ENCODE measurements at places on chromosomes 12 and 14. TPM values are rescaled to one million over a fixed set of nuclear protein-coding genes. Genes with fewer than 3 reads are reported as not detected.

- H3K36me3 ChIP-seq: peaks cover 3% of the 10 kb centered on the region
- DNase-seq: no peak
- H3K27ac ChIP-seq: no peak overlapping the region
- H3K4me3 ChIP-seq: no peak overlapping the region
- no peaks in the 10 kb centered on the region for H3K27me3 ChIP-seq
Observed at GRCh38 chr12:120737557-120738251, 12.1 kb downstream of the ACADS start.

ATP6V1D gene
- 52.8 TPM for total RNA-seq

- no peaks in the 10 kb centered on the region for H3K4me1 ChIP-seq
- H3K27ac ChIP-seq: no peak overlapping the region
- H3K36me3 ChIP-seq: peaks cover 25% of the 10 kb centered on the region
- no peaks in the 10 kb centered on the region for H3K27me3 ChIP-seq
- DNase-seq: no peak
Observed at GRCh38 chr12:27652174-27652763, 44.0 kb upstream of the REP15 start.

DNA sequence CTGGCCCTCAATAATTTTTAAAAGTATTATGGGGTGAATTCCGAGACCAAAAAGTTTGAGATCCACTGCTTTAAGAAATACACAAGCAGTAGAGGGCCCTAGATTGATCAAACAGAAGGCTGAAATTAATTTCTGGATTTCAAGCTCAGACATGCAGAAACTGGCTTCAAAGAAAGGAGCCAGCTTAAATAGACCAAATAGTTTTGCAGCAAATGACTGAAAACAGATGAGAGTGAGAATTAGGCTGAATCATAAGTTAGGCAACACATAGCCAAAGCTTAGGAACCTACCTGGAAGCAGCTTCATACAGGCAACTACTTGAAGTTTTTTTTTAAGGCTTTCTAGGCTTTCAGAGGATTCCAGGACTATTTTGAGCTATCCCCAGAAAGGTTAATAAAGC, 12.4 kb downstream of the ATF7 start:
- no peaks in the 10 kb centered on the region for H3K27me3 ChIP-seq
- H3K36me3 ChIP-seq: peaks cover 7% of the 10 kb centered on the region
- peaks cover 11% of the 10 kb centered on the region for H3K4me1 ChIP-seq
- no peak overlapping the region for H3K27ac ChIP-seq
- no peak overlapping the region for H3K4me3 ChIP-seq

CHST11 gene
- total RNA-seq: 27.2 TPM

All from type B pancreatic cell (in vitro differentiated cells).